ENCODE measurements at places on chromosomes 2 and 18.

GRCh38 chr2:50415392-50415791, 616.5 kb downstream of the NRXN1 start:
- no peak for DNase-seq

DNA sequence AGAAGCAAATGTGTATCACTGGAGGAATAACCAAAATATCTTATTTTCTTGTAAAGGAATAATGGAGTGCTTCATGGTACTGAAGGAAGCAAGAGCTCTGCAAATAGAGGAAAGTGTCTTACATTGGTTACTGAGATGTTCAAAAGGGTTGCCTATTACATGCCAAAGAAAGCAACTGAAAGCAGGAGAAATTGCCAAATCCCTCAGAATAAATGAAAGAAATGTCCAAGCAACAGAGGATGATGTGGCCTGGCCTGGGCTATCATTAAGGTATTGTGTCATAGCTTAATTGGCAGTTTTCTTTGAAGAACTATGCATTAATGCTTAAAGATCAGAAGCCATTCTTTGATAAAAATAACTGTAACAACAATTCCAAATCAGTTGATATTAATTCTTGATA, 173.7 kb downstream of the RAB3GAP1 start:
- no peak for DNase-seq

GRCh38 chr2:46859482-46859881, 56.1 kb downstream of the MCFD2 start:
- no peak for DNase-seq

DNA sequence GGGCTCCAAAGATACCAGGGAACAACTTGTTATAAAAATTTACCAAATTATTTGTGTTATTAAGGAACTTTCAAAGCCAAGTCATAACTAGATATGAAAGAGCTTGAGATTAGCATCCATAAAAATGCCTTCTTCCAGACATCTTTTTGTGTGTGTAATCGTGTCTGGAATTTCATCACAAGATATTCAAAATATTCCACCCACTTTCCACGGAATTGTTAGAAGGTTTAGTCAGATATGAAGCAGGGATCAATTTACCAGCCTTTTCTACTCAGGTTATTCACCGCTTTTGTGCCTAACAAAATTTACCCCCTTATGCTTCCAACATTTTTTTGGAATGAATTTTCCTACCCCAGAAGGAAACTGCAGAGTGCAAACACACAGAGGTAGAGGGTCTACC, 130.2 kb upstream of the ACVR2A start:
- peak; percentile 5 for DNase-seq

DNA sequence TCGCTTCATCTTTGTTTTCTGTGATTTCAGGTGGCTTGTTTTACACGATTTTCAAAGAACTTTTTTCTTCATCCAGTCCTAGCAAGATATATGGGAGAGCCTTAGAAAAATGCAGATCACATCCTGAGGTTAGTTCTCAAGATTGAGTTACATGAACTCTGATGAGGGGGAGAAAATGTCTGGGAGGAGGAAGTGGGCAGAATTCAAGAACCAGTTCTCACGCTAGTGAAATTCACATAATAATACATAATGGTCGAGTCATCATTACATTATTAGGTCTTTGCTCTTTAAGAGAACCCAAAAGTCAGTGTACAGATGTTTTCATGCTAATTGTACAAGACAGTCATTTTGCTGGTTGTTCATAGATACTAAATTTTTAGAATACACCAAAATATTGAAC, 7.0 kb downstream of the TIMM21 start:
- DNase-seq, result peak; percentile 26

All from LHCN-M2 (cell line).